NCI-H526 (cell line): ENCODE measurements at places on chromosomes 2 and 18.

DNA sequence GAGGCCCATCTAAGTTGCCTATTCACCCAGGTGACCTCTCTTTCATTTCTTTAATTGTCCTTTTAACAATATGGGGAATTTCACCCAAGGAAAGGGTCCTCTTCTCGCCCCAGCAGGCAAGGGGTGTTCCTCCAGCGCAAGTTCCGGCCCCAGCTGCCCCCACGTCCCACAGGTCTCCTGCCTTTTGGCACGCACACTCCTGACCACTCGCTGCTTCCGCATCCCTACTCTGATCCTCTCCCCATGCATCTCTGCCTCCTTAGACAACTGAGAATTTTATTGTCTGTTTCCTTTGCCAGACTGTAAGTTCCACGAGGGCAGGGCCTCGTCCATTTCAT is 684 bp upstream of the ARPC2 start:
- no peak for DNase-seq

- DNase-seq: no peak
These were observed 84.3 kb downstream of the RPRM start for GRCh38 chr2:153394247-153394646.

DNA sequence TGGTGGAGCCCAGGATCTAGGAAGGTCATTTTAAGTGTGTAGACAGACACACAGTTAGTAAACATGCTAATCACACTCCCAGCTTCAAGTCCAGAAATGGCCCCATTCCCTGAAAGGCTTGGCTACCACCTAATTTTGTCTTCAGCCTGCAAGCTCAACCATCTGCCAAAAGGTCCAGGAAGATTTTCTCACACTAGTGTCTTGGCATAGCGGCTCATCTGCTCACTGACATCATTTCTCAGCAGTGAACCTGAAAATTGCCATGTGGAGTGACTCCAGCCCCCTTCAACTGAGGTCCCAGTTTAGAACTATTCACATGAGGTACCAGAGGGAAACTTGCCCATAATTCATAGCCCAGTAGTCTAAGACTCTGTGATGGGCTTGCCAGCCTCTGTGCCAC is 748.9 kb downstream of the LRP1B start:
- no peak for DNase-seq

DNA sequence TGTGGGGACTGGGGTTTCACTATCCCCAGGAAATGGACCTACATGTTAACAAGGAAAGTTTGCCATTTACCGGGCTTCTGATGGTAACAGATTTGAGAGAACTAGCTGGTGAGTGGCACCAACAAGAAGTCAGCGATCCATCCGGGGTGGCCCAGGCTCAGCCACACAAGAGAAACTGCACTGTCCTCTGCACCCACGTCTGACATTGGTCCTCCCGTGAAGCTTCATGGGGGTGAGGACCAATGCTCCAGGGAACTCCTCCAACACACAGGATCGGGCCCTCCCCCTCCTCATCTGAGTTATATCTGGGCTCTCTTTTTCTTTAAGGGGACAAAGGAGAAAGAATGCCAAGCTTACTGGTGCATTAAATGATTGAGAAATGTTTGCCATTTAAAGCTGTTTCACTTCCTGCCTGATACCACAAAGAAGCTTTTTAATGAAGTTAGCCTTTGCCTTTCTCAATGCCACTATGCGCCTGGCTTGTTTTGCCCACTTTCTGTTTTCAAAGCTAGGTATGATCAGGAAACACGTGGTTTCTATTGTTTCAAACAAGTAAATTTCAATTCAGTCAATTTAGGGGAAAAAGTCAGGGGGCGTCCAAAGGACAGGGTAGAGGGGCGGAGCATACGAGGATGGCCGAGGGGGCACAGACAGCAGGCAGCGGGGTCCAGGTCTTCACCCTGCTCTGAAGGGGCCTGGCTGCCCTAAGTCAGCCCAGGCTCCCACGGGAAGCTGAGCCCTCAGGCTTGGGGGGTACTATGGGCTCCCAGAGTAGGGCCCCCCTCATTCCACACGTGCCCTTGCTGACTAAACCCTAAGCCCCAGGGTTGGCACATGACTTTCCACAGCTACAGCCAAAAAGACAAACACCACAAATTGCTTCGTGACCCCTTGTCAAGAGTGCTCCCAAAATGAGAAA is 204.0 kb upstream of the ID2 start:
- DNase-seq: no peak

GRCh38 chr2:150120326-150120955 is 367.0 kb downstream of the RND3 start:
- no peak for DNase-seq

GRCh38 chr2:46701152-46701551 is 214.5 kb downstream of the MCFD2 start:
- DNase-seq: no peak

- no peak for DNase-seq
These were observed 94.6 kb downstream of the PTGR3 start for GRCh38 chr18:75114231-75114764.

DNA sequence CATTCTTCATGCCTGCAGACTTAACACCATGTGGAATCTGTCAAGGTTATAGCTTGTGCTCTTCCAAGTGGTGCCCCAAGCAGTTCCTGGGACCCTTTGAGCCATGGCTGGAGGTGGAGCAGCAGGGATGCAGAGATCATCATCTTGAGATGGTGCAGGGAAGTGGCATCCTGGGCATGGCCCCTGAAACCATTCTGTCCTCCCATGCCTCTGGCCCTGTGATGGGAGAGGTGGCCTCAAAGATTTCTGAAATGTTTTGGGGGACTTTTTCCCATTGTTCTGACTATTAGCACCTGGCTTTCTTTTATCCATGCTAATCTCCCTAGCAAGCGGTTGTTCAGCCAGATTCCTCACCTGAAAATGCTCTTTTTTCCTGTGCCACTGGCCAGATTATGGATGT is 10.3 kb upstream of the TMEM37 start:
- no peak for DNase-seq

- DNase-seq: no peak
These were observed 53.0 kb downstream of the GPD2 start for GRCh38 chr2:156489195-156489594.

DNA sequence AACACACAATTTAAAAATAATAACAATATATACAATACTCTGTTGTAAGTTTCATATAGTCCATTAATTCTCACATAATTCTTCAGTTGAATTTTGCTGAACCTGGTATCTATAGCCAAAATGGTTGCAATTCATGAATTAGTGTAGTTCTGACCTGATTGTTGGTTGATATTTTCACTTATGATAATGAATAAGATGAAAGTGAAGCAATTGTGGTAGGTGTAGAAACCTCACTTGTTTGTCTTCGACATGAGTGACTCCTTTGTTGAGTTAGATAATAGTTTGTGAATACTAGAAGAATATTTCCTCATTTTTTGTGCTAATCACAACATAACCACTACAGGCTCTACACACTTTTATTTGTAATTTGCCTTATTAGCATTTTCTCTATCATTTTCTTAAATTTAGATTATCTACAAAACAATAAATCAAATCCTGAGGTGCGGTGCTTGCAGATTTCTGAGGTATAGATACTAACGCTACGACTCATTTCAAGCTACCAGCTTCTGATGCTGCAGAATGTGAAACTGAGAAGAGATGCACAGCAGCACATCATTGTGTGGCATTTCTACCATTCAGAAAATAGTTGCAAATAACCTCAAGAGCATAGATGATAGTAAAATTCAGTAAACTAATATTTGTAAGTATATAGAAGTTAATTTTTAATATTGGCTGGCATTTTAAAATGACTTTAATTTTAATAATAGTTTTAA is 117.9 kb downstream of the KCNH7 start:
- no peak for DNase-seq

GRCh38 chr2:40282428-40282827 is 169.5 kb downstream of the SLC8A1 start:
- DNase-seq: no peak

DNA sequence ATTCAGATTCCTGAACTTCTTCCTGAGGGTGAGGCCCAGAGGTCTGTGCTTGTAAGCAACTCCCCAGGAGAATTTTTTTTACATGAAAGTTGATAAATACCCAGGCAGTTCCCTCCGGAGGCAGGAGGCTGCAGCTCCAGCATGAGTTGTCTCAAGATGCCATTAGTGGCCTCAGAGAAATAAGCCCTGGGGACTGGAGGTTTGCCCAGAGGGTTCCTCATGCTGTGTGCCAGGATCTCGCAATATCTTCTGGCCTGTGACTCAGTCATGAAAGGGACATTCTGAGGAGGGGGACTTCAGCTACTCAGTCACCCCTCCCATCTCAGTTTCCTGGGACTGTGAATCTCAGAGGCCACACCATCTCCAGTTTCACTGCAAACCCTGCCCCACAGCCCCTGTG is 49.9 kb downstream of the LYPD1 start:
- DNase-seq: no peak

- DNase-seq: no peak
These were observed 157.8 kb downstream of the SEPTIN10 start for GRCh38 chr2:109455731-109456691.

GRCh38 chr18:60191926-60192325 is 180.6 kb downstream of the MC4R start:
- DNase-seq: no peak

DNA sequence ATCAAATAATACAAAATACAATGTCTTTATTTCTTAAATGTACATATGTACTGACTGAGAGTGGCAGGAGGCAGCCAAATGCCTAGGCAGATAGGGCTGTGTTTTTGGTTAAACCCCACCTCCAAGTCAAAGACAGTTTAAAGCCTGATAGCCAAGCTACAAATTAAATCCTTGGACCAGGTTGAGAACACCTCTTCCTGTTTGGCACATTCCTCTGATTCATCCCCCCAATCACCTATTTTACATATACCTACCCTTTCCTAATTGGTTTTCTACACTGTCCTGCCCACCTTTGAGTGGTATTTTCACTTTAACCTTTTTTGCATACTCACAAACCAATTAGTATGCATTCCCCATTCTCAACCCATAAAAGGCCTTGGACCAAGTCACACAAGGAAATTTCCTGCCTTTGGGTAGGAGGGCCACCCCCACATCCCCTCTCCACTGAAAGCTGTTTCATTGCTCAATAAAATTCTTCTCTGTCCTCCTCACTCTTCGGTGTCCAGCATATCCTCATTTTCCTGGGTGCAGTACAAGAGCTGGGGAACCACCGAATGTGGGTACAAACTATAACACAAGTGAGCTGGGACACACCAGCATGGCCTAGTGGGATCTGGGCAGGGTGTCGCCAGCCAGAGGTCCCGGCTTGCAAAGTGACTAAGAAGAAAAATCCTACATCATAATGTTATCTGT is 149.1 kb downstream of the UBE2E3 start:
- no peak for DNase-seq
